Retinal pigment epithelial cell (primary cell): ENCODE measurements at places on chromosomes 1 and 21.
A peak's percentile ranks its signal among the peaks of the same experiment; 100 is the strongest.

DNA sequence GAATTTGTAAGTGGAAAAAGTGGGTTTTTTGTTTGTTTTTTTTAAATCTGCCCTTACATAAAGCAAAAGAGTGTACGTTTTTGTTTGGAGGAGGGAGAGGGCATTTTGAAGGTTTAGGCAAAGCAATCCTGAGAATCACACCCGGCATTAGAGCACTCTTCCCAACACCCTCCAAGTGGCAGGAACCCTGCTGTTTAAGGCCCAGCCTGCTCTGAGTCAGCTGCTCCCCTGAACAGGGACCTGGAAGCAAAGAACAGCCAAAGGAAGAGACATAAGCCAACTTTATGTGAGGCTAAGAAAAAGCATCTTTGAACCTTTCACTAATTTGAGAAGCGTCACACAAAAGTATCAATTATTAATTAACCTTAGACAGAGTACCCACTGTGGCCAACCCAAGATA, 16.9 kb downstream of the MTFR1L start:
- DNase-seq: no peak

DNA sequence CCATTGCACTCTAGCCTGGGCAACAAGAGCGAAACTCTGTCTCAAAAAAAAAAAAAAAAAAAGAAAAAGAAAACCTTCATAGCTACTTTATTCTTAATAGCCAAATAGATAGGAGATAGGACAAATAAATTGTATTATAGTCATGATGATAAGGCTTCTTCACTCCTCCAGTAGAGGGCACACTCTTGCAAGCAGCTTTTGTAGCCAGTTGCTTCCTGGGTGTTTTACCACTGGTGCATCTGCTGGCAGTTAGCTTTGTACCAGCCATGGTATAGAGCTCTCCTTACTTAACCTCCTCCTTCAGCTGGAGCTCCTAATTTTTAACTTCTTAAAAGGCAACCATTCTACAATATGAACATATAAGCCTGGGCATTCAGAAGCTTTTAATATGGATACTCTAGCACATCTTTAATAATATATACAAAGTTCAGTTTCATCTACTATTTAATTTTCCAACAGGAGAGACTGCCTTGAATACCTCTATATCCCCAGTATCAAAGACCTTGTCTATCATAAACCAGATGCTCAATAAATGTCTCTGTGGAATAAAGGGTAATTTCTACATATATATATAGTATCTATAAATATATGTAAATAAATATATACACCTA, 35.8 kb downstream of the EVI5 start:
- peak; percentile 27 for DNase-seq

DNA sequence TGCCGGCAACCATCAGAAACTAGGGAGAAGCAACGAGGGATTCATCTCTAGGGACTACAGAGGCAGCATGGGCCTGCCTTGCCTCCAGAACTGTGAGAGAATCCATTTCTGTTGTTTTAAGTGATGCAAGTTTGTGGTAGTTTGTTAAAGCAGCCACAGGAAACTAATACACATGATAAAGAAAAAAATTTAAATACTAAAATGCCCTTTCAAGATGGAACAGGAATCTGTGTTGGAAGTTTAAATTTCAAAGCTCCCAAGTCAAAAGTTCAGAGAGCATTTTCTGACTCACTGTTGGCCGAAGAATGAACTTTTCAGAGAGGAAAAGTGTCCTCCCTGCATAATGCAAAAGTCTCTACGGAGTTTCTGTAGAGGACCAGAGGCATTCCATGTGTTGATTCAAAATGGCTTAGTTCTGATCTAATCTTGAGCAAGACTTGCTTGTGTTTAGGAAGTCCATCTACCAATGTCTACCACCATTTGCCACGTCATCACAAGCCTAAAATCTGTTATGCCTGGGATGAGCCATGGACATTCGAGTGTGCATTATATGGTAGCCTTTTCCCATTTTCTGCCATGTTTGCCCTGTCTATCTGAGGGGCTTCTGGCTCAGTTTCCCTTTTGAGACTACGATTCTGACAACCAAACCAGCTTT, 22.4 kb upstream of the ARHGAP29 start:
- no peak for DNase-seq

- DNase-seq: no peak
Observed at GRCh38 chr1:231681006-231681405, 54.4 kb downstream of the DISC1 start.

GRCh38 chr1:212518188-212519054, 85.7 kb downstream of the NENF start:
- DNase-seq: peak; percentile 85

DNA sequence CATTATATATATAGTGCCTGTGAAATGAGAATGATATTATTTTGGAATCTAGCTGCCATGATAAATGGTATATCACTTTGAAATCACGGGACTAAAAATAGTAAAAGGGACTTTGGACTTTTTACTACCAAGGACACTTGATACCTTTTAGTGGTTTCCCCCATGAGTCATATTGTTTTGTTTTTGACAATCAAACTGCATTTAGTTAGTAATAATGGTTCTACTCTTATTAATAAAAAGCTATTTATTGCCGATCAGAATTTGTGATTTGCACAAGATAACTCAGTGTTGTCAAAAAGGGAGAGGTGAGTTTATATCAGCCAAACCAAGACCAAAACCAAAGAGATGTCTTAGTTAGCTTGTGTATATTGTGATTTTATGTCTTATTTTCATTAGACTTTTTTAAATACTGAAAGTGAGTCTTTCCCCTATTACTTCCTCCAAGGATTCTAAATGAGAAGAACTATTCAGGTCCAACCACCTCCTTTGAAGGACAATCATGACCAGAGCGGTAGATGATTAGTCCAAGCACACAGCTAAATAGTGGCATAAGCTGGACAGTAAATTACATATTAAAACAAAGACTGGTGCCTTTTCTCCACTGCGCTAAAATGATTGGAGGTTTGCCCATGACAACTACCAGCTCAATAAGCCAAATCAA, 281.7 kb upstream of the ESRRG start:
- no peak for DNase-seq

DNA sequence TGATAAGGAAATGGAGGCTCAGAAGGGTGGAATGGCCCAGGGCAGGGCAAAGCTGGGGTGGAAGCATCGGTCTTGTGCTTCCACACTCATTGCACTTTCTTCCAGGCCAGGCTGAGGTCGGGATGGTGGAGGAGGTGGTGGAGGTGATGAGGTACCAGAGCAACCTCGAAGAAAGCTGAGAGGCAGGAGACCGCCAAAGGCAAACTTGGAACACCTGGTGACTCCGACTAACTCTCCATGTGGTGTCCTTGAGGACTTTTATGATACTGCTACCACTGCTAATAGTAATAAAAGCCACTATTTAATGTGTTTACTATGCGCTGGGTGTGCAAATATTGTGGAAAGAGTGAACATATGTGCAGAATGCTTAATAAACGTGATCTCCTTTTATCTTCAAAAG, 16.9 kb upstream of the BTG2 start:
- DNase-seq: no peak

- no peak for DNase-seq
Observed at GRCh38 chr1:224381880-224382548, 25.3 kb downstream of the CNIH4 start.

DNA sequence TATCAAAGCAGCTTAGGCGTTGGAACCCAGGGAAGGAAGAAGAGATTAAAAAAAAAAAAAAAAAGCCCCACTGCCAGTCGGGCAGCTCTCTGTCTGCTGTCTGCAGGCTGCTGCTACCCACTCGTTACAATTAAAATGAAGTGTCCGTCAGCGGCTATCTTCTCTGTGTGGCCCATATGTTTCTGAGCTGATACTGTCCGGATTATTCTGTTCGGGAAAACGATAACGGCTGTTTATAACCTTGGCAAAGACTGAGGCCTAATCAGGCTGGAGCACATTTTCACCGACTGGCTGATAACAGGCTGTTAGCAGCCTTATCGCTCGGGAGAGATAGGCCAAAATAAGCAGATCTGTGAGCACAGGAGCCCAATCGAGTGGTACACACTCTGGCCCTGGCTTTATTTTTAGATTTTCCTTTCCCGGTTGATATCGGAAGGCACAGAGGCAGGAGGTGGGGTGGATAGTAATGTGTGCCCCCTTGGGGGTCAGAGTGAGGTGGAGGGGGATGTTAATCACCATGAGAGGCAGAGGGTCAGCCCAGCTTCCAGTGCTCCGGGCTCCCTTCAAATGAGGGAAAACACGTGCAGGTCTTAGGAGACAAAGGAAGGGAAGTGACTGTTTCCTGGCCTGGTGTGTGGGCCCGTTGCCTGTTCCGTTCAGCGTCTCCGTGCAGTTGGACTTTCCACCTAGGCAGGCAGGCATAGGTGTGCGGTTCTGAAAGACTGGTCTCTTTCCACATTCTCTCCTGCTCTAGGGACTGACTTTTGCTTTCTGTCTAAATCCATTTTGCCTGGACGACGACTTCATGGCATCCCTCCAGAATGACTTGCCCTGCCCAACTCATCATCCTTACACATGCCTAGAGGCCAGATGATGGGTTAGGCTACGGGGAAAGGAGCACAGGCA, 153.4 kb downstream of the PBX1 start:
- DNase-seq: no peak

DNA sequence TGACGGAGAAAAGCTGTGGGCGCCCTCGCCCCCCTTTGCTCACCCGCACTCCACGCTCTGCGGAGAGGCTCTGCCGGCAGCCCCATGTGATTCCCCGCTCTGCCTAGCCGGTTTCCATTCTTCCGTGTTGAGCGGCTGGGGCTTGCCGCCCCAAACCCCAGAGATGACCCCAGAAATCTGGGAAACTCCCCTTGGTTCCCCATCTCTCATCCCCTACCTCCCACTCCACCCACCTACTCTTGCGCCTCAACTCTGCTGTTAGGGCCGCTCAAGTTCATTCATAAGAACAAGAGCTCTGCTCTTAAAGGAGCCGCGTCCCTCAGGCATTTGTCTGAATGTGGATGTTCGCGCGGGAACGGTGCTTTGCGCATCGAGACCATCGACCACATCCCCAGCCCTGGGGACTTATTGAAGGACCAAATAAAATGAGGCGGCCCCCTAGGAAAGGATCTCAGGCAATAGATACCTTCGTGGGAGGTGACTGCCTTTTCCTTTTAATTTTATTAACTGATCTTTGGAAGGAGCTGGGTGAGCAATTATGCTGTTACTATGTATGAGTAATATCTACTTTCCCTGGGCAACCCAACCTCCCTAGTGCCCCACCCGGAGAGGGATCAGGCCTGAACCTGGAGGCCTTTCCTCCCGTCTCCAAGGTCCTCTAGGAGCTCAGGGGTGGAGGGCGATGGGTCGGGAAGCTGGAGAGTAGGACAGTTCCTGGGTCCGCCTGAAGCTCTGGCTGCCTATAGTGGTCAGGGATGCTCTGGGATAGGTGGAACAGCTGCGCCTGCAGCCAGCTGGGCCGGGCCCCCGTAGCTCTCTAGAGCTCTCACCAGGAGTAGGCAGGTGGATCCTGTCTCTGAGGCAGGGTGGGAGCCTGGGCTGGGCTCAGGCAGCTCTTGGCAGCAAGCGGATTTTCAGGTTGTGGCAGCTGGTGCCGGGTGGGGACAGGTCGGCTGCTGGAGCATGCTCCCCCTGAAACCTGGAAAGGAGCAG, 898 bp downstream of the MFSD2A start:
- no peak for DNase-seq

DNA sequence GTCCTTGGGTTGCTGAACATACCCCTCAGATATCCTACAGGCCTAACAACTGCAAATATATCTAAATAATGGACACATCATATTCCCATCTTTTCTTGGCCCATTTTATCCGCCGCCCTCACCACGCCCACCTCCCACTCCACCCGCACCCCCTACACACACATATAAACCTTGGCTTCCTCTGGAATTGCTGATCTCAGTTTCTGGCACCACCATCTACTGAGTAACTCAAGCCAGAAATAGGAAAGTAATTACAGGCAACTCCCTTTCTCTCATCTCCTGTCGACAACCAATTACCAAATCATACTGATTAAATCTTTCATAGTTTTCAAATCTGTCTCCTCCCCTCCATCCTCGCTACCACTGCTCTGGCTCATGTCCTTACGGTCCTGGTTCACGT, 4.7 kb downstream of the RGS8 start:
- DNase-seq: no peak

GRCh38 chr21:38734646-38735365, 70.9 kb upstream of the ETS2 start:
- no peak for DNase-seq

DNA sequence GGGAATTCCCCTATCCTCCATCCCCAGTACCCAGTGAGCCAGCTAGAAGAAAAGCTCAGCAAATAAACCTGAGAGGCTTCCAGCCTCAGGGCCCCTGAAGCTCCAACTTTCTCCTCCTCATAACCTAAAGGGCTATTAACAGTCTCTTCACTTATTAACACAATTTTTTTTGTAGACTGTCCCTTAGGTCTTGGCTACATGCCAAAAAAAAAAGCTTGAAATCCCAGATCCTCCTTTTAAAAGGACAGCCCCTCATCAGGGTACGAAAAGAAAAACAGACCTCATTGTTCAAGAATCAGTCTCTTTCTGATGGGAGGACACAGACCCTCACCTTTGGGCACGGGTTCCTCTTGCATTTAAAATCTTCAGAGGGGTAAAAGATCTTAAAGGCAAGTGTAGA, 72.8 kb upstream of the CD1D start:
- DNase-seq: no peak

GRCh38 chr21:14318578-14318977, 64.4 kb downstream of the HSPA13 start:
- DNase-seq: no peak

DNA sequence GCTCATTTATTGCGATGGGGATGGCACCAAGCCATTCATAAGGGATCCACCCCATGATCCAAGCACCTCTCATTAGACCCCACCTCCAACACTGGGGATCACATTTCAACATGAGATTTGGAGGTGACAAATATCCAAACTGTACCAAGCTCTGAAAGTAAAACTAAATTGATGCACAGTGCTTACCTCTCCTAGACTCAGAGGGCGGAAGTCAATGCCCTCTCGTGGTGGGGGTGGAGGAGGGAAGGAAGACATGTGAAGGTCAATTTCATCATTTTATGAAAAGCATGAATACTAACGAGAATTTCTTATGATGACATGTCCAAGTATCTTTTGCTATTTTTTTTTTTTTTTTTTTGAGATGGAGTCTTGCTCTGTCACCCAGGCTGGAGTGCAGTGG, 120.0 kb downstream of the PGBD5 start:
- DNase-seq: no peak
